ENCODE measurements at places on chromosomes 7 and 10.

GRCh38 chr10:103564116-103564501 lies 70.6 kb downstream of the NEURL1 start:
- peak; percentile 74 for DNase-seq

GRCh38 chr10:76329891-76330575 lies 898.6 kb downstream of the LRMDA start:
- no peak for DNase-seq

GRCh38 chr10:114632869-114633715 lies 25.0 kb downstream of the ABLIM1 start:
- DNase-seq: peak; percentile 40

- peak; percentile 49 for DNase-seq
These were observed 65.6 kb downstream of the NOD1 start for GRCh38 chr7:30412782-30413504.

GRCh38 chr7:88539518-88539917 lies 220.0 kb upstream of the ZNF804B start:
- DNase-seq: no peak

GRCh38 chr7:85426487-85426960 lies 239.7 kb upstream of the SEMA3D start:
- no peak for DNase-seq

DNA sequence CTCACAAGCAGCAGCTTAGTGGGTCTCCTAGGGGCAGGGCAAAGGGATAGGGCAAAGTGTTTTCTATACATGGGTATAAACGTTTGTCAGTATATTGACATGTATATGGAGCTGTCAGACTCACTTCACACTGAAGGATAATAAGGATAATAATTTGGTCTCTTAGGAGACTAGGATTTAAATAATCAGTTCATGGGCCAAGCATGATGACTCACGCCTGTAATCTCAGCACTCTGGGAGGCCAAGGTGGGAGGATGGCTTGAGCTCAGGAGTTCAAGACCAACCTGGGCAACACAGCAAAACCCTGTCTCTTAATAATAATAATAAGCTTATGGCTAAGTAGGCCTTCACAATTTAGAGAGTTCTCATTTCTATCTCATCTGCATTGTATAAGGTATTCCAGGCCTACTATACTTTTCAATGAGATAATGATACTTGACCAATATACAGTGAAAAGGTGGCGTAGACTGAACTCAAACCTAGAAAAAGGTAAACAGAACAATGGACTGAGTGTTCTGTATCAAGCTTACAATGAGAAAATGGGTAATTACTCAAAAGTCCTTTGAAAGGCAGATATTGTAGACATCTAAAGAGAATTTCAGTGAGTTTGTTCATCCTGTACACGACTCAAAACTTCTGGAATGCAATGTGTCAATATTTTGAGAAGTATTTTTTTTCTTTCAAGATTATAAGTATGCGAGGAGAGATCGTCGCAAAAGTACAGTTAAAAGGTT lies 7.0 kb downstream of the GSAP start:
- no peak for DNase-seq

DNA sequence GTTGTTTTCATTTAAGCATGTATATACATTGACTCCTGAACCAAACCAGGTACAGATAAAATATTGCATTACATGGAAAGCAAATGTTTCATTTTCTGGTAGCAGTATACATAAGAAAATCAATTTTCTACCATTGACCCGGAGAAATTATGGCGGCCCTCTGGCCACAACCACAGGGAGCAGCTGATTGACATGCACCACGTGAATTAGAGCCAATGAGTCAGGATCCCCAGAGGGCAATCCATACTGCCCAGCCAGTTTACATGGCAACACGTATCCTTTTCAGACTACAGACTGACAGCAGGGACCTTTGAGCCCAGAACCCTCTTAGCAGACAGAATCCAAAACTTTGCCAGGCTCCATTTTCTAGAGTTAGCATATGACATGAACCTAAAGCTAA lies 272.2 kb upstream of the NEBL start:
- no peak for DNase-seq

GRCh38 chr10:76970711-76971519 lies 666.7 kb downstream of the KCNMA1 start:
- DNase-seq: no peak

GRCh38 chr10:102115775-102116174 lies 4.4 kb downstream of the LDB1 start:
- DNase-seq: no peak

GRCh38 chr7:155533827-155534690 lies 12.3 kb downstream of the CNPY1 start:
- DNase-seq: no peak

- DNase-seq: no peak
These were observed 236.7 kb downstream of the BUB3 start for GRCh38 chr10:123390874-123391273.

GRCh38 chr7:1061180-1061579 lies 16.8 kb downstream of the GPR146 start:
- DNase-seq: no peak

GRCh38 chr7:66281678-66282590 lies 76.8 kb downstream of the TPST1 start:
- peak; percentile 25 for DNase-seq

GRCh38 chr7:142571581-142571980 lies 177.7 kb upstream of the PRSS1 start:
- DNase-seq: no peak

DNA sequence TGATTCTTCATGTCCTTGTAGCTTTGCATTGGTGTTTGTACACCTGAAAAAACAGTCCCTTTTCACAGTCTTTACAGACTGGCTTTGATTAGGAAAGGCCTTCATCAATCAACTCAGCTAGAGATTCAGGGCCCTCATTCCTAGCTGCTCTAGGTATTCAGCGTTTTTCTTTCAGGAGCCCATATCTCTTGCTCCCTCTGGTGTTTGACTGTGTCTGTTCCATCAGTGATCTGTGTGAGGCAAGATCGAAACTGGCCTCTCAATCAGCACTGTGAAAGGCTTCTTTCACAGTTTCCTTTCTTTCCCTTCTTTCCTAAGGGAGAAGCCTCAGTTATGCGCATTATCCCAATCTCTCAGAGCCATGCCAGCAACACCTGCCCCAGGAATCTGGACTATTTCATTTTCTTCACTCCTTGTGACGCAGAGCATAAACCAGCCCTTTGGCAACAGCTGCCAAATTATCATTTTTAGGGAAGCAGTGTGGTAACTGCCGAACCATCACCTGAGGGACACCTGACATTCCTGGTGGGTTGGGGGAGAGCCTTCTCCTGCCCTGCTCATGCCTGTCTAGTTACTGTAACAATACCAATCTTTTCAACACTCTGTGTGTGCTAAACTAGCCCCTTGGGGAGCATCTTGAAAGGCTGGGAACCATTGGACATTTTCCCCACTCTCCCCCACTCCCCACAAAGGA lies 75.7 kb upstream of the CCDC71L start:
- DNase-seq: no peak

DNA sequence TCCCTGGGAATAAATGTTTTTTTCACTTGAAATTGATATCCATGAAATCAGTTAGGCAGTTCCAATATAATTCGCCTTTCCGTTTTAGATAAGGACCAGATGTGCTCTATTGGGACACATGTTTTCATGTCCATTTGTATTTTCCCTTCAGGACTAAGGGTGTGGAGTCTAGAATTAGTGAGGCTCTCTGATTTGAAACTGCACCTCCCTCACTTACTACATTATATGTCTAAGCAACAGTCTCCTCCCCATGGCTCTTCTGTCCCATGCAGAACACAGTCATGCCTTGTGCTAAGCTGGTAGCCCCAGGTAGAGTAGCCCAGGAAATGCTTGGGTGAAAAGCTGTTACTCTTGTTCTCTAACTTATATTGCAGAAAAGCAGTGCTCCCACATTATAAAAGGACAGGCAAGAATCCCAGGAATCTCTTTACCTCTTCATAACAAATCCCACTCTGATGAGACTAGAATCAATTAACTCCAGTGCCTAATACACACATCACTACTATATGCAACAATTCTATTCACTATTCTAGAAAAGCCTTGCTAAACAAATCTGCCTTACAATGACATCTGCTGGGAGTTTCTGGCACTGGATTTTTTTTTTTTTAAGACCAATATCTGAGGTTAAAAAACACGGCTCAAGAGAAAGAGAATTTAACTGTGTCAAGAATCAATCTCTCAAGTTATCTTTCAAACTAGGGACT lies 293.9 kb downstream of the SNX13 start:
- DNase-seq: no peak

DNA sequence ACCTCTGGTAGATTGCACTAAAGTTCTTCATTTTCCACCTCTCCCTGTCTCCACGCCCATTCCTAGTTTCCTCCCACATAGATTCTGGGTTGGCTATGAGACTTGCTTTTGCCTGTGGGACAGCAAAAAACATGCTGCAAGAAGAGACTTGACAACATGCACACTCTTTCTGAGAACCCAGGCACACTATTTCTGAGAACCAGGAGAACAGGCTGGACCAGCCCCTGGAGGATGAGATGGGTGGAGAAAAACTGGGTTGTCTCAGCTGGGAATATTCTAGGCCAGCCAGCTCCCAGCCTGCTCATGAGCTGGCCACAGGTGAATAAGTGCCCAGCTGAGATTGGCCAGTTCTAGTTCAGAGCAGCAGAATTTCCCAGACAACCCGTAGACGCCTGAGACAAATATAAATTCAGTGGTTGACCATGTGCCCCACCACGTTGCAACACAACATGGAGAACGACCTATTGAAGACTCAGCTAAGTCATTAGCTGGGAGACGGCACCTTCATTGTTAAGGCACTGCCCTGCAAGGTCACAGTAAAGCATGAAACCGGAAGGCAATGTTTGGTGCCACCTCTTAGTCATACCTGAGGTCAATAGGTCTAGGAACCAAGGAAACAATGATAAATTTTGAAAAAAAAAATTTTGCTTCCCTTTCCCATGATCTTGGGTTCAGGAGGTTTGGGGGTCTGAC lies 92.7 kb upstream of the AKR1E2 start:
- DNase-seq: no peak

GRCh38 chr7:139153832-139154231 lies 44.3 kb upstream of the ZC3HAV1 start:
- no peak for DNase-seq

DNA sequence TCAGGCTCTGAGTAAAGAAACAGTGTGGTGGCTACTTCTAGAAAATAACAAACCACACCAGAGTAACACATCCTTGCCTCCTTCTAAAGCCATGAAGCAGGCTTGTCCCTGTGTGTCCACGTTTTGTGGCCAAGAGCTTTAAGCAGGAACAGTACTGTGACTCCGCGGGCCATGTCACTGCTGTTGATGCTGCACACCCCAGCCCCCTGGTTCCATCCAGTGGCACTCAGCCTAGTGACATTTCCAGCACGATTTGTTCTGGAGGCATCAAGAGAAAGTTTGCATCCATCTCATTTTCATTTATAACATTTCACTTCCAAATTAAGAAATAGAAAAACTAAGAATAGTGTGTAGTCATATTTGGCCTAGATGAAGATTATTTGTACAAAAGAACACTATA lies 211.3 kb downstream of the PAXIP1 start:
- DNase-seq: no peak

DNA sequence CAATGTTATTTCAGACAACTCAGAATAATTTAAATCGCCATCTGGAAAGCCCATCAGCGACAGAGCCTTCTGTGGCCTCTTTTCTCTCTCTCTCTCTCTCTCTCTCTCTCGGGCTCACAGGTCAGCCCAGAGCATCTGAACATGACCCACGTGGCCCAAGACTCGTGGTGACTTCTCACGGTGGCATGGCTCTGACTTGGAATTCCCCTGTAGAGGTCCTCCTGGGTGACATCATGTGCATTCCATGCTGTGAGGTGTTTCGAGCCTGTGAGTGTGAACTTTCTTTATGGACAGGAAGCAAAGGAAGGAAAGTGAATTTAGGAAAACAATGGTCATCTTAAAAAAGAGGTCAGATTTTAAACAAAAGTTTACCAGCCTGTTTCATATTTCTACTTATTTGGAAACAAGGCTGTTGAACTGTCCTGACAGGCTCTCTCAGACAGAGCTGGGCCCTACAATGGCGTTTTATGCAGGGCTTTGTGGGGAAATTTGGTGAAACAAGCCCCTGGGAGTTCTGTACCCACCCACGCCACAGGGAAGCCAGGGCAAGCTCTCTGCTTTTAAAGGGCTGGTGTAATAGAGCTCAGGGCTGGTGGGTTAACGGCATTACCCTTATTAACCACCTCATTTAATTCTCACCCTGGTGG lies 359.7 kb upstream of the ZNF32 start:
- DNase-seq: no peak

- DNase-seq: no peak
These were observed 44.2 kb downstream of the GLRX3 start for GRCh38 chr10:130180416-130180815.
